NCI-H2029 treated with DMSO at 0.1 percent for 48 hours (cell line): ENCODE measurements at places on chromosomes 4 and X.

GRCh38 chr4:100827756-100828155, 309.9 kb upstream of the EMCN start:
- DNase-seq = no peak

GRCh38 chr4:101306225-101306624, 41.1 kb downstream of the PPP3CA start:
- DNase-seq = peak; percentile 44

DNA sequence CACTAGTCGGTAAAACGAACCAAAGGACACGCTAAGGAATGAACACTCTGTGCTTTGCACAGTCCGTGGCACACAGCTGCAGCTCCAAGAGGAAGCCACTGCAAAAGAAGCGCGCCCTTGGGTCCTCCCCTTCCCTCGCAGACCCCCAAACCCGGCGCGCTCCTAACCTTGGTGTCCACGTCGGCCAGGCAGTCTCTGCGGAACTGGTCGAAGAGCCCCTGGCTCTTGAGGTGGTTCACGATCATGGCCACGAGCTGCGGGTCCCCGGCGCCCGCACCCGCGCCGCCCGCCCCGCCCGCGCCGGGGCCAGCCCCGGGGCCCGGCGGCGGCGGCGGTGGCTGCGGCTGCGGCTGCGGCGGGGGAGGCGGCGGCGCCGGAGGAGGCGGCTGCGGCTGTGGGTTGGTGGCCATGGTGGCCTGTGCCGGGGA, 333 bp downstream of the BOD1L1 start:
- DNase-seq = no peak

GRCh38 chrX:17499512-17499911, 124.5 kb downstream of the NHS start:
- DNase-seq = no peak

GRCh38 chr4:52659722-52660261, 691 bp upstream of the USP46 start:
- DNase-seq = no peak
